ENCODE measurements at places on chromosomes 11 and 22.
A peak's percentile ranks its signal among the peaks of the same experiment; 100 is the strongest.

DNA sequence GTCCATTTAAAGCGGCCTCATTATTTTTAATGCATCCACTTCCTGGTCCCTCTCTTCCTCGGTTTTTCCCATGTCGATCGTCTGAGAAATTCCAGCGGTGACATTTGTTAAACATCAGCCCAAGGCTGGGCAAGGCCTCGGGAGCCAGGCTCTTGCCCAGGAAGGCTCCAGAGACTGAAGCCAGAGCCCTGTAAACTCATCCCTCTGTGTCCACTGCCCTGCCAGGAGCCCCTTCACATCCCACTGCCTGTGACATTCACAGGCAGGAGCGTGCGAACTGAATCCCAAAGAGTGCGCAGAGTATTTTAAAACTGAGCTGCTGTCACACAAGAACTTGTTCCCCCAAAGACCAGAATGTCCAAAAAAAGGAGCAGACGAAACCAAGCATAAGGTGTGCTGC, 56.5 kb upstream of the ANO1 start:
- no peak for DNase-seq

- DNase-seq: no peak
Observed at GRCh38 chr22:33640900-33641299, 279.4 kb downstream of the LARGE1 start.

GRCh38 chr11:111408789-111409727, 30.0 kb upstream of the POU2AF1 start:
- peak; percentile 80 for DNase-seq

- DNase-seq: no peak
Observed at GRCh38 chr11:122637541-122637940, 18.0 kb upstream of the UBASH3B start.

DNA sequence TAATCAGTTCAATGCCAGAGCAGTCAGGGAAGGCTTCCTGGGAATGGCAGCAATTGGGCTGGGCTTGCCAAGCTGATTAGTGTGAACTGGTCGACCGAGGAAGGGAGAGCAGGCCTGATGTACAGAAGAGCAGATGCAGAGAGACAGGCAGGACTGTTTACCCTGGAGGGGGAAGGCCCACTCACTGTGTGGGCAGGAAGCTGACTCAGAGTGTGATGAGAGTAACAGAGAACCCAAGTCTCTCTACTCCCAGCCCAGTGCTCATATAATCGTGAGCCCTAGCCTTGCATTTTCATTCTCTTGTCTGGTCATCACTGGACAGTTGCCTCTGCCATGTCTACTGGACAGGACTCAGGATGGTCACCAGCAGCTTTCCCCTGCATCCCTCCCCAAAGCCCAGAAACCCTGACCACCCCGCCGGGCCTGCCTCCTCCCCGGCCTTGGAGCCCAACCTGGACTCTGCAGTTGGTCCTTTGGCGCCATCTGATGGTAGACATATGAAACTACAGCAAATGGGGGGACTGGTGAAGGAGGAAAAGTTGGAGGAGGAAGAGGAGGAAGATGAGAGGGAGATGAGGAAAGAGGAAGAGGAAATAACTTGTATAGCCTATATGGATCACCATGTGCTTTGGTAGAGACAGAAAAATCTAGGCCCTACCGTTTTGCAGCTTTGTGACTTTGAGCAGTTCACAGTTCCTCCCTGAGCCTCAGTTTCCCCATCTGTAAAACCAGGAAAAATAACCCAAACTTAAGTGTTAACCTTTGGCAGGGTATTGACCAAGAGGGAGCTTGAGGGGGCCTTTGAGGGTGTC, 43.4 kb upstream of the PRDM11 start:
- DNase-seq: peak; percentile 68

- DNase-seq: no peak
Observed at GRCh38 chr11:13076961-13077360, 67.8 kb downstream of the RASSF10 start.

DNA sequence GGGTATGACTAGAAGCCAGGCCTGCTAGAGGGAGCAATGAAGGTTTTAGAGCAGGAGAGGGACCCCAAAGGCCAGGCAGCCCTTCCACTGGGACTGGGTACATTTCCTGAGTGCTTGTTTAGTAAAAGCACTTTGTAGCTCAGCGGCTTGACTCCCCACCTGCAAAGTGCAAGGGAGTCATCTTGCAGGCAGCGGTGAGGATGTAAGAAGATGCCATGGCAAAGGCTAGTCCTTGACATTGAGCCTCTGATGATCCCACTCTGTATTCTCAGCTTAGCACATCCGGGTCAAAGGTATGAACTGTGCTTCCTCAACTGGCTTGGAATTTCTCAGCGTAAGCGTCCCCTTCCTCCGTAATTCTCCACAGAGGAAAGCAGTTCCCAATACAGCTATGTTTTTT, 3.1 kb upstream of the UBE2L3 start:
- DNase-seq: no peak

DNA sequence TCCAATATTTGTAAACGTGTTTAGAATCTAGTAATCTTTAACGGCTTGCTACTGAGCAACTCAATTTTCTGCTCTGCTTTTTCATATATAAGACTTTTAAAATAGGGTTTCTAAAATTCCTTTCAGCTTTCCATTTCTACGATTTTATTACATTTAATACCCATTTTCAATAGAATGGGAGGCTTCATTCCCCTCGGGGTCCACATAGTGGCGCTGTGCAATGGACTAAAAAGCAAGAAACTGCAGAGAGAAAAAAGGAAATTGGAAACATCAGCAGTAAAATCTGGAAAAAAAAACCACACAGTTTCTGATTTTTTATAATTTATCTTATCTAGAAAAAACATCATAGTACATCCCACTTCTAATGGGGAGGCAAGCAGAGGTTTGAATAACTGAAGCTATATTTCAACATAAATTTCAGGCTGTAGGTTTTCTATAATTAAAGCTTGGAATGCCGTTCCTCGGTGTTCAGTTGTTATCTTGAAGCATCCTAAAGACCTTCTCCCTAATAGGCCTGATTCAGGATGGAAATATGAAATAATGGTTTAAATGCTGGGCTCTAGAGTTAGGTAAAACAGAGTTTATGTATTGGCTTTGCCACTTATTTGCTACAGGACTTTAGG, 18.7 kb upstream of the JHY start:
- peak; percentile 28 for DNase-seq

DNA sequence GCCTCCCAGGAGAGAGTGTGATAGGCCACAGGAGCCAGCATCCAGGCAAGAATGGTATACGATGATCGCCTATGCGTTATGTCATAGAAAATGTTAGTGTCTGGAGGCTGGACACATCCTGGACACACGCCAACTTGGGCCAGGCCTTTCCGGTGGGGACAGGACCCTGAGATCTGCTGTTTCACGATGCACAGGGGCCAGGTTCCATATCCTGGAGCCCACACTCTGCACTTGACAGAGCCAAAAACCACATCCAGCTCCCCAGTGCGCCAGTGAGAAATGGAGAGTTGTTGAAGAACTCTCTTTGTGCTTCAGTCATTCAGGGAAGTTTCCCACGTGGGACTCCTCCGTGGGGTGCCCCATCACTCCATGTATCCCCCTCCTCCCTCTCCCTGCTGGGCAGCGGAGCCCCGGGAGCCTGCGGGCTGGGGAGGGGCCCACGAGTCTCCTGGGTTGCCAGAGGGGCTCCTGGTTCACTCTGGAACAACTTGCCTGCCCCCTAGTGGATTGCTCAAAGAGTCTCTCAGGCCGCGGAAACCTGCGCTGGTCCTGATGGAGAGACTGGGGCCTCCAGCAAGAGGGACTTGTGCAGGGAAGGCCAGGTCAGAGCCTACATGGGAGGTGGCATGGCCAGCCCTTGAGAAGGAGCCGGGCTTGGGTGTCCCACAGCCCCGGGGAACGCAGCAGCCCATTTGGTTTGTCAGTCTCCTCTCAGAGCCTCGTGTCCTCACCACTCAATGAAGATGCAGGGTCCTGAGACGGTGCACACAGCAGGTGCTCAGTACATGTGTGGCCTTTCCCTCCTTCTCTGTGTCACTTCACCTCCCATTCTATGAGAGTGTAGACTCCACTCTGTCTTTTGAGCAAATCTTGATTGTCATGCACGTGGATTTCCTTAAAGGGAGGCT, 10.2 kb upstream of the LRRC32 start:
- DNase-seq: peak; percentile 57

- DNase-seq: no peak
Observed at GRCh38 chr11:122115524-122116379, at the start of gene BLID. Gene BLID, minus strand, starts transcription at chr11:122116215. Its CDS starts 293 bp downstream, at chr11:122115922.

DNA sequence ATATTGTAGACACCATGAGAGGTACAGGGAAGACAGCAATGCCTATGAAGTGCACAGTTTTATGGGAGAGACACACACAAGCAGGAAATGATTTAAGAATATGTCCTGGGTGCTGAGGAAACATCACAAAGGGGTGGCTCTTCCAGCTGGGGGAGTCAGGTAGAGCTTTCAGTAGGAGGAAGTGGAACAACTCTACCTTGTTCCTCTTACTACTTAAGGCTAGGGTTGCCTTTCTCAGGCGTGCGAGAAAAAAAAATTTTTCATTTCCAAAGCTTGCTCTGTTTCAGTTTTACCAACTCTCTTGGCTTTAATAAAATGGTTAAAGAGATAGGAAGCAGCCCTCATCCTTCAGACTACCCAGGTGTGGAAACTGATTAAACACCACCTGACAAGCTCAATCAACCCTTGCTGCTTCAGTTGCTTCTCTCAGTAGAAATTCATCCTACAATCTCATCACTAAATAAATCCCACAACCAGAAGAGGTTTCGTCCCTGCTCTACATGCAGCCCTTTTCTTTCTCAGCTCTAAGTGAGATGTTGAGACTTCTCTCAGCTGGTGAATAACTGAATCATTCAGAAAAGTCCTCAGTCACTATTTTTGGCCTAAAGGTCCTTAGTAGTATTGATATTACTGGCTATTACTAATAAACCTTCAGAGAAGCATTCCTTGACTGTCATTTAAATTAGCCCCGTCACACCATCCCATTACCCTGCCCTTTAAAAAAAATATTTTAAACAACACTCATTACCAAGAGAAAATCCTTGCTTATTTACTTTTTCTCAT, 5.9 kb downstream of the ABTB2 start:
- no peak for DNase-seq

GRCh38 chr22:22877523-22878210, 9.9 kb upstream of the IGLL5 start:
- peak; percentile 35 for DNase-seq

GRCh38 chr22:27262361-27262760, 539.2 kb downstream of the MN1 start:
- no peak for DNase-seq

- DNase-seq: no peak
Observed at GRCh38 chr11:113551645-113552044, 76.4 kb upstream of the DRD2 start.

GRCh38 chr11:109132539-109132938, 289.5 kb upstream of the C11orf87 start:
- no peak for DNase-seq

DNA sequence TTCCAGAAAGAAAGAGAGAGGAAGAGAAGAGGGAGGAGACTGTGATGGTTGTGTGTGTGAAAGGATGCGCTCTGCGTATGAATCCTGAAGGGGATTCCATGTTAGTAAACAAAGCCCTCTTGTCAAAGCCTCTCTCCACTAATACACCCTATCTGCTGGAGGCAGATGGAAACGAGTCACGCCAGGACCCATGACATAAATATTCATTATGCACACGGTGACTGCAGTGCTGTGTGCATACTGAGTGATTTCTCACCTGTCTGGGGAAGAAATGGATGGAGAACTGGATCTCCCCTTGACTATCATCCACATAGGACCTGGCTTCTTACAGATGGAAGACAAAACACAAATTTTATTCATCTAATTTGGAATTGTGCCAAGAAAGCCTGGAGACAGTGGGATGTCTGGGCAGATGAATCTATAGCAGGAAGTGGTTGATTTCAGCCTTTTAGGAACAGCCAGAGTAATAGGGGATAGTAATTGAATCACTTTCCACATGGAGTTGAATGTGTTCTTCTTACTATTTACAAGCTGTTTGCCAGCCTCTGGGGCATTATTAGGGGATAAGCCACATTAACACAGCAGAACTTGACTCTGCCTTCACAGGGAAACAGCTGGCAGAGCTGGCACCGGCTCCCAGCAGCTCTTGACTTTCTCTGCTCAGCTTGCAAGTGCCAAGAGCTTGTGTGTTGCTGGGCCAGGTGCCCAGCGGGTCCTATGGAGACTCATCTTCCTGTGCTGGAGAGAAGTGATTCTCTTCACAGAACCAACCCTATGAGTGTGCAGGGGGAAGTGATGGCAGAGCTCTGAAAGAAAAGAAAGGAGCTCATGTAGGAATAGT, 9.0 kb downstream of the MTNR1B start:
- DNase-seq: peak; percentile 35

DNA sequence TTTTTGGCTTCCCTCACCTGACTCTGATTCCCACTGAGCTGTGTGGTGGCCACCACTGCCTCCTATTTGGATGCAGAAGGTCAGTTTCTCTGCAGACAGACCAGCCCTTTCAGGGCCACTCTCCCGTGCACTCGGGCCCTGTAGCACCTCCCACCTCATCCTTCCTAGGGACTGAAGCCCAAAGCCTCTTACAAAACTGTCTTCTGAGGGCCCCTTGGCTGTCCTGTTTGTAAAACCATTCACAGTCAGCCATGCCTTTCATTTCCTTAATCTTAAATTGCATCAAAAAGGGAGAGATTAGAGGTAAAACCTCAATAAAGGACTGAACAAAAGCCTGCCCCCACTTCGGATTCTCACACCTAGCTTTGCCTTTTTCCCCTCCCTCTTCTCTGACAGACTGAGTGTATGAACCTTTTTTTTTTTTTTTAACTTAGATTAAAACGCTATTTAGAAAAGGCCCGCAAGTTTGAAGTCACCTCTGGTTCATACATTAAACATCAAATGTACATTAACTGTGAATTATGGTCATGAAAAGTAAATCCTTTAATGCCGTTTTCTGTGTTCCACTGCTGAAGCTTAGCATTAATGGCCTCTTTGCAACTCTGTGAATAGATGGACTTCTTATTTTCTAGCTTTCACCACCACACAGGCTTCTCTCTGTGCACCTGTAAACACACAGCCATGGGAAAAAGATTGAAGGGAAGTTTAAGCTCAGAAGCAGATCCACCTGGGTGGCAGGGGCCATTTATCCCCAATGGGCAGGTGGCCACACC, 247.2 kb upstream of the CADM1 start:
- no peak for DNase-seq

DNA sequence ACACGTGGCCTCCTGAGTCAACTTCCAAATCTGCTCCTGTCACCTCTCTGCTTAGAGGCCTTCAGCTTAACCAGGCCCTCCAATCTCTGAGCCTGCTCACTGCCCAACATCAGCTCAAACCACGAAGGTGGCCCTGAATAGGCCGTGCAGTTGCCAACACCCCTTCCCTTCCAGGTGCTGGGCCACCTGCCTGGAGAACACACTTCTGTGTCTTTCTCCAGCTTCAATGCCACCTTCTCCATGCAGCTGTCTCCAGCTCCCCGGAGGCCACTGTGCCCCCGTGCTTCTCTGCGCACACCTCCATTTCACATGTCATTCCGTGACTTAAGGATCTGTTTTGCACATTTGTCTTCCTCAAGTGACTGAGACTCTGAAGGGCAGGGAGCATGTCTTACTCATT, 5.3 kb downstream of the RELA start:
- DNase-seq: no peak

DNA sequence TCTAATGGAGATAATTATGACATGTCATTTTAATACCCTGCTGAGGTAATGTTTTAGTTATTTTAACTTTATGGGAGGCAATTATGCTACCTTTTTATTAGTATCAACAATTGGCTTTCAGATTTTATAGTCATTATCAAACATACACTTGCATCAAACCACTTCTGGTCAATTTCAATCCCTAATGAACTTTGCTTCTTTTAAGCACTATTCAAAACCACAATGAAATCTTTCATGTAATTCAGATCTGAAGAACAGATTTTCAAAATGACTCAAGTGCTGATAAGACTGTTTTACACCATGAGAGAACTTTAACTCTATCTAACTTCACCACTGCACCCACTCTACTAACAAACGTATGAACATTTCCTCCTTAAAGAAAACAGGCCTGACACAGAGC, 25.9 kb upstream of the CCDC34 start:
- DNase-seq: no peak
